Brain (organoid and tissue), 16 donors: ENCODE measurements at places on chromosomes 6 and 20. TPM values are rescaled to one million over a fixed set of nuclear protein-coding genes. Genes with fewer than 3 reads are reported as not detected.

The SAYSD1 gene
- polyA plus RNA-seq, result 28.2 TPM

The TRERF1 gene
- 4.9 TPM for polyA plus RNA-seq

The CST7 gene
- polyA plus RNA-seq, result 2.0 TPM

The TBX18 gene
- polyA plus RNA-seq, result 1.4 TPM

GRCh38 chr6:99425647-99426450 is 741 bp upstream of the PNISR start:
- peak; percentile 88 for DNase-seq

DNA sequence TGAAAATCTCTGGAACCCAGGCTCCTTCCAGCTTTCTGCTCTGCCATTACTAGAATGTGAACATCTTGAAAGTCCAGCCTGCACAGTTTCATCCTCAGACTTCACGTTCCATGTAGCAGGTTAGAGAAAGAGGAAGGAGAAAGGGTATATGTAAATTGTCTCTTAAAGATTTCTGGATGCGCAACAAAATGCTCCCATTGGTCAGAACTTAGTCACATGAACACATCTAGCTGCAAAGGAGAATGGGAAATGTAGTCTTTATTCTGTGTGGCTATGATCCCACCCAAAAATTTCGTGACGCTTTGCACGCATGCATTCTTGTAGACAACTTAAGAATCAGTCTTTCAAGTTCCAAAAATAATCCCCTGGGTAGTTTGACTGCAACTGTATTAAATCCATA is 46.4 kb upstream of the CHD6 start:
- peak; percentile 49 for DNase-seq

- no peak for DNase-seq
Measured at GRCh38 chr6:73409395-73409794, 14.8 kb downstream of the DDX43 start.

- no peak for DNase-seq
Measured at GRCh38 chr6:166242888-166243287, 65.3 kb downstream of the PRR18 start.

DNA sequence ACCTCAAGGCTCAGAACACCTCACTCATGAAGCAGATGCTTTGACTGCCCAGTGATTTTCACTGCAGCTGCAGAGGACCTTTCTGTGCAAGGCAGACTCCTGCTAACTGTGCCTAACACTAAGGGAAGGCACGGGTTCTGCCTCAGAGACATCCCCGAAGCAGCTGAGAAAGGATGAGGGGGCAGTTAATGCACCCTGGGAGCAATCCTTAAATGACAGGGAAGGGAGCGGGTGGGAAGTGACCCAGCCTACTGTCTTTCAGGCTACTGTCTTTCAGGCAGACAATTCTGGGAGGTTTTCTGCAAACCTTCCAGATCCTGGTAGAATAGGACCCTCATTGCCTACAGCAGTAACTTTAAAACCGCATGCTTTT is 55.3 kb downstream of the NDUFAF5 start:
- no peak for DNase-seq

DNA sequence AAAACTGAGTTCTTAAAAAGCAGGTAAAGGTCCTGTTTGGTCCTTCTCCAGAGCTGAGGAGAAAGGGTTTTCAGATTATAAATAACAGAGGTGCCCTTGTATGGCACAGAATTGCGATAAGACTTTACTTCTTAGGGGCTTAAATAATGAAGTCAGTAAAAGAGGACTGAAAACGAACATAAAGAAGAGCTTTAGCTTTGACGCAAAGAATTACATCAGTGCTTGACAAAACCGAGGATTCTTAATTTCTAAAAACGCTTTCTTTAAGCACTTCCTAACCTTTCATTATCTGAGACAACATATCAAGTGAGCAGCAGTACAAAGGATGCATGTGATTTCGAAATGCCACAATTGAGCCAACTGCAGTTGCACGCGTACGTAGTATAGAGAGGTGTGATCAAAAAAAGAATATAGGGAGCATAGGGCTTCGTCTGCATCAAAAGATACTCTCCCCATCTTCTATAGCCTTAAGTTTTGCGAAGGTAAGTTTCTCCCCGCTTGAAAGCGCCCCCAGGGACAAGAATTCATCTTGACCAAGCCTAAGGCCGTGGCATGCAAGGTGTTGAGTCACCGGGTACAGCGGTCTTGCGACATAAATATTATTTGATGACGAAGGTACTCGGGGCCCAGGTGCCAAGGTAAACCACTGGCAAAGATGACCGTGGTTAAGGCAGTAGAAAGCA is 778 bp upstream of the LOC128125822 start:
- DNase-seq, result peak; percentile 73

DNA sequence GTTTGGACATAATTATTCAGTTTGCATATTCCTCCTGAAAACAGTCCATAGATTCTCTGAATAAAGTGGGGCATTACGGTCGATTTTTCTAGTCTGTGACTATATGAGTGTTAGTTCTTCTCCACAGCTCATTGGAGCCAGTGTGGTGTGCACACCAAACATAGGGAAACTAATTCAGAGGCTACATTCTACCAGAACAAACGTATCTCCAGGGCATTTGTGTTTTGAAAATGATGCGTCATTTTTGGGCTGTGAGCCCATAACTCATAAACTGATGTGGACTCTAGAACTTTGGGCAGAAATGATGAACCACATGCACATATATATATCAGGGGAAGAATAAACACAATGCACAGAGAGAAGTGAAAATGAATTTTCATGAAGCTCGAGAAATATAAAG is 41.8 kb downstream of the C6orf58 start:
- DNase-seq, result no peak

DNA sequence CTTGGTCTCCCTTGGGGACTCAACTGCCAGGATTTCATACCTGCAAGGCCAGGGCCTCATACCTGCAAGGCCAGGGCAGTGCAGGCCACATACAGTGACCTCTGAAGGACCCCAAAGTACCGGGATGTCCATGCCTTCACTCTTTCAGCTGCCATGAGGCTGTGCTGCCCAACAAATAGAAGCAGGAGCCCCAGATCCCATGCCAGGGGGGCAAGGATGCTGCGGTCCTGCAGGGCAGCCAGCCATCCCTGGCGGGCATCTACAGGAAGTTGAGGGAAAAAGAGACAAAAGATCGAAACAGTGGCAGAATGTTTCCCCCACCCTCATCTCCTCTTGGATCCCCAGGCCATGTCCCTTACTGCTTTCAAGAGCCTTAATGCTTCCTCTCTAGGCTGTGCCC is 799 bp downstream of the NRM start:
- no peak for DNase-seq

DNA sequence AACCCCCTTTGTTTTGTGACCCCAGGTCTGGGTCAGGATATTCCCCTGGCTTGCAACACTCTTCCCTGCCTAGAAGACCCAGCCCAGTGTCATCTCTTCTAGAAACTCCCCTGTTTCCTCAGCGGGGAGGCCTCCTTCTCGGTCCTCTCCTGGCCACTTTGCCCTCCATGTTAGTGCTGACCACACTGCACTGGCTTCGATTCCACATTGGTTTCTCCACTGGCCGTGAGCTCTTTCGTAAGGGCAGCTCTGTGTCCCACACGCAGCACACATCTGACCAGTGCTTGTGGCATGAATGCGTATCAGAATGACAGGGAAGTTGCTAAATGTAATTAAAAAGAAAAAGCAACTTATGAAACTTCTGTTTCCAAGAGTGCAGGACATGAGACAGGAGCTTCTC is 49.4 kb upstream of the FNDC1 start:
- DNase-seq, result no peak

DNA sequence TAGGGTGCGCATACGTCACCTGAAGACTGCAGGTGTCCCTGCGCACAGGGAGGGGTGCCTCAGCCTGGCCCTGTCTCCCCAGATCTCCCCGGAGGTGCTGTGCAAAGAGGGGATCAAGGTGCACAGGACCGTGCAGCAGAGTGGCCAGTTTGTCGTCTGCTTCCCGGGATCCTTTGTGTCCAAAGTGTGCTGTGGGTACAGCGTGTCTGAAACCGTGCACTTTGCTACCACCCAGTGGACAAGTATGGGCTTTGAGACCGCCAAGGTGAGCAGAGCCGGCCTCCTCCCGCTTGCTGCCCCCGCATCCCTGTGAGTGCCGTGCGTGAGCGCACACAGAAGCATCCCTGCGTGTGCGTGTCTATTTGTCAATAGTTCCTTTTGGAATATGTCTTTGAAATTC is 150.7 kb downstream of the DTNBP1 start:
- peak; percentile 43 for DNase-seq
